ENCODE measurements at places on chromosomes 1 and 21.

GRCh38 chr1:182644886-182645285, 39.5 kb downstream of the RGS8 start:
- no peak for DNase-seq

GRCh38 chr1:237931581-237931980, 40.9 kb upstream of the ZP4 start:
- no peak for DNase-seq

- DNase-seq = no peak
Measured at GRCh38 chr1:247574664-247575063, 13.5 kb upstream of the OR2G2 start.

GRCh38 chr21:30257773-30258172, 25.0 kb downstream of the KRTAP24-1 start:
- DNase-seq = peak; percentile 24

GRCh38 chr1:241531195-241532161, 700 bp upstream of the KMO start:
- peak; percentile 2 for DNase-seq

GRCh38 chr21:45482899-45483821, 59.1 kb downstream of the SLC19A1 start:
- no peak for DNase-seq

All from H7 (cell line).